ENCODE measurements at places on chromosomes 7 and 10.

DNA sequence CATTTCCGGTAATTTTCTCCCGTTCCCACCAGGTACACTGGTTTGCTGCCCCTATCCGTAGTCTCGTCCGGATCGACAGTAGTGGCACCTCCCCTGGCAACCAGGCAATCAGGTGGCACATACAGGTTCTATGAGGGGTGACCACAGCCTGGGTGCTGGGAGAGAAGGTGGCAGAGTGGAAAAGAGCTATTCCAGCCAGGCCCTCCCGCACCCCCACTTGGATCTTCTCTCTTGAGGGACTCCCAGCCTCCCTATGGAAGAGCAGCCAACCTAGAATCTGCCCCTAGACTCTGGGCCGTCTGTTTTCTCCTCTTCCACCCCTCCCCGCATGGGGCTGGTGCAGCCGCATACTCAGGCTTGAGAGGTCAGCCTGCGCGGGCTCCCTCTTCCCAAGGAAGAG, 58.6 kb downstream of the GPR26 start:
- no peak for DNase-seq

- no peak for DNase-seq
Measured at GRCh38 chr10:75208181-75208580, 2.4 kb upstream of the VDAC2 start.

- DNase-seq, result no peak
Measured at GRCh38 chr10:114810926-114811325, 10.7 kb upstream of the FHIP2A start.

GRCh38 chr10:101749047-101750016, 26.6 kb downstream of the FGF8 start:
- no peak for DNase-seq

DNA sequence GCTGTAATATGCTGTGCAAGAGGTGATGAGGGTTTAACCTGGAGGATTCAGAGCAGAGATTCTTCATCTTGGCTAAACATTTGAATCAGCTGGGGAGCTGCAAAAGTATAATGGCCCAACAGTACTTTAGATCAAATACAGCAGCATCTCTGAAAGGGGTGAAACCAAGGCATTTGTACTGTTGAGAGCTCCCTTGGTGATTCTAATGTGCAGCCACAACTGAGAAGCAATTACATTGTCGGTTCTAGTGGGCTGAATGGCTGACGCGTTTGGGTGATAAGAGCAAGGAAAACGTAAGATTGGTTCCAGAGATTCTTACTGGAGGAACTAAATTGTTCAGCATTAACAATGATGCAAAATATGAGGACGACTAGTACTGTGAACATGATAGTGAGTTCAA, 269.7 kb downstream of the AGMO start:
- DNase-seq, result no peak

DNA sequence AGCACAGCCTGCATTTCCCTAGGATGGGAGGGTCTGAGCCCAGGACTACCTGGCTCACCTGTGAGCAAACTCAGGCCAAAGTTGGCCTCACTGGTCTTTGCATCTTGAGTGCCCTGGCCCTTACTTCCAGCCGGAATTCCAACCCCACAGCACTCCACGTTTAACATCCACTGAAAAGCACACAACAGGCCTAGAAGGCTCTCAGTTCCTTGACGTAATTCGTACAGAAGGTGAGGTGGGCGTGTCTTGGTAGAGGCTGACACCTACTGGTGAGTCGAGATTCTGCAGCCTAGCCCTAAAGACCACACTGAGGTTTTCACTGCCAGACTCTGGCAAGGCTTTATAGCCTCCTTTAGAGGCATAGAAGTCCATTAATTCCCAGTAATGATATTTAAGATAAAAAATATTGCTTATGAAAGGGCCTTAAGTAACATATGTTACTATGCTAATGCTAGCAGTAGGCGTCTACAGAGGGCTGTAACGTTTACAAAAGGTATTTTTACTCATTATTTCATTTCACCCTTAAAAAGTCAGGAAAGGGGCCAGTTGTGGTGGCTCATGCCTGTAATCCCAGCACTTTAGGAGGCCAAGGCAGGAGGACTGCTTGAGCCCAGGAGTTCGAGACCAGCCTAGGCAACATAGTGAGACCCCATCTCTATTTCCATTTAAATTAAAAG, 95.8 kb downstream of the HIP1 start:
- DNase-seq, result peak; percentile 80

DNA sequence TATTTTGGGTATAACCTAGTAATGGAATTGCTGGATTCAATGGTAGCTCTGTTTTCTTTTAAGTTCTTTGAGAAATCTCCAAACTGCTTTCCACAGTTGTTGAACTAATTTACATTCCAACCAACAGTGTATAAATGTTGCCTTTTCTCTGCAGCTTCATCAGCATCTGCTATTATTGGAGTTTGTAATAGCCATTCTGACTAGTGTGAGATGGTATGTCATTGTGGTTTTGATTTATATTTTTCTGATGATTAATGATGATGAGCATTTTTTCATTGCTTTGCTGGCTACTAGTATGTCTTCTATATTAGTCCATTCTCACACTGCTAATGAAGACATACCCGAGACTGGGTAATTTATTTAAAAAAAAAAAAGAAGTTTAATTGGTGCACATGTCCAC, 248.6 kb upstream of the MAGI2 start:
- no peak for DNase-seq

DNA sequence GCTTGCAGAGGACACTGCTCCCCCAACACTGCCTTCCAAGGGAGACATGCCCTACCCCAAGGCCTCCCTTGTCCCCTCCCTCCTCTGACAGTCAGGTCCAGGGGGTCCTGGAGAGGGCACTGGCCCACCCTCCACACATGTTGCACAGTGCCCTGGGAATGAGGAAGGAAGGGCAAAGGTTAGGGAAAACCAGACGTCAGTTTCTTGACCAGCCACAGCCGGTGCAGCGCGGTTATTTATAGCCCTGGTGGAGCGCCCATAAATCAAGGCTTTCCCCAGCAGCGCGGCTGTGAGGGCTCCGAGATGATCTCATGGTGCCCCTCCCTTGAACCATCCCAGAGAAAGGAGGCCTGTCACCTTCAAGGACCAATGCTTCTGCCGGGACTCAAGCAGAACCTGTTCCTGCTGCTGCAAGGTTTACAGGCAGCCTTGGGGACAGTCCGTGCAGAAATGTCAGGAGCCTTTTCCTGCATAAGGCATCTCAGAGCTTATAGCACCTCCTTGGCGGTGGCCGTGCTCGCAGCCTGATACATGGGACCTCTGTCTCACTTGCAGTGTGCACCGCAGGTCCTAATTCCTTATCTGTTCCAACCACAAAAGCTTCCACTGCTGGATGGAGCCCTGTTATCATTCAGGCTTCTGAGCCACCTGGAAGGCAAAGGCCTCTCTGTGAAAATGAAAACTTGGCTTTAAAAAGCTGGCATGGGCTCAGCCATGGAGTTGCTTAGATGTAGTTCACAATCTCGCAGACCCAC, 127.3 kb downstream of the LHPP start:
- DNase-seq, result no peak

DNA sequence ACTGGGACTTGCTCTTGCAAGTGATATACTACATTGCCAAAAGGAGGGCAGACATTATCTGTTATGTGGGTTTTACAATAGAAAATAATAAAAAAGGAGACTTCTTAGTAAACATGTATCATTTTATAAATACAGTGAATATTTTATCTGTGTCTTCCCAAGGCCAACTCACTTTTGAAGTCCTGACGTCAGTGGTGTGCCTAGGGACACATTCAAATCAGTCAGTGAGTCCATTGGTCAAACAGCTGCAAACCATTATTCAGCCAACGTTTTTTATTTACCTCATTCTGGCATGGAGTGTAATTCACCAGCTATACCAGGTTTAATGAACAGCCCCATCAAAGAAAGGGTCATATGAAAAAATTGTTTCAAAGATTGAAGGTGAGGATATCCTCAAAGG, 263.7 kb downstream of the IPMK start:
- DNase-seq, result no peak

DNA sequence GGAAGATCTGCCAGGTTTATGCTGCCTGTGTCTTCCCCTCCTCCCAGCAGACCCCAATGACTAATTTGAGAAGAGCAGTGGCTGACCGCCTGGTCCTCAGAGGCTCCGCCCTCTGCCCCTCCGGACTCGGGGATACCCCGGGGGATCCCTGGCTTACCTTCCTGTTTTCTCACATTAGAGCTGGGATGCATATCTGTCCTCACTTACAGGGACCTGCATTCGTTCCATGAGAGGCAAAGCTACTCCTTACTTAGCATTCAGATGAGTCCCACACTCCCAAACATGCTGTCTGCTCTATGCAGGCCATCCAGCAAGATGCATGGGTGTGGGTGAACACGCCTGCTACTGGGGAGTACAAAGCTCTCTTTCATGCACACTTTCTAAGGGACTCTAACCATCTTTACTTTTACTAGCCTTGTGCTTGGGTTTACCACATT, 24.0 kb downstream of the VOPP1 start:
- DNase-seq, result no peak

- no peak for DNase-seq
Measured at GRCh38 chr10:98169379-98169778, 34.9 kb downstream of the R3HCC1L start.

GRCh38 chr7:2645274-2645868, 13.6 kb downstream of the TTYH3 start:
- DNase-seq, result peak; percentile 66

GRCh38 chr7:129609666-129610065, 1.9 kb upstream of the NRF1 start:
- no peak for DNase-seq

DNA sequence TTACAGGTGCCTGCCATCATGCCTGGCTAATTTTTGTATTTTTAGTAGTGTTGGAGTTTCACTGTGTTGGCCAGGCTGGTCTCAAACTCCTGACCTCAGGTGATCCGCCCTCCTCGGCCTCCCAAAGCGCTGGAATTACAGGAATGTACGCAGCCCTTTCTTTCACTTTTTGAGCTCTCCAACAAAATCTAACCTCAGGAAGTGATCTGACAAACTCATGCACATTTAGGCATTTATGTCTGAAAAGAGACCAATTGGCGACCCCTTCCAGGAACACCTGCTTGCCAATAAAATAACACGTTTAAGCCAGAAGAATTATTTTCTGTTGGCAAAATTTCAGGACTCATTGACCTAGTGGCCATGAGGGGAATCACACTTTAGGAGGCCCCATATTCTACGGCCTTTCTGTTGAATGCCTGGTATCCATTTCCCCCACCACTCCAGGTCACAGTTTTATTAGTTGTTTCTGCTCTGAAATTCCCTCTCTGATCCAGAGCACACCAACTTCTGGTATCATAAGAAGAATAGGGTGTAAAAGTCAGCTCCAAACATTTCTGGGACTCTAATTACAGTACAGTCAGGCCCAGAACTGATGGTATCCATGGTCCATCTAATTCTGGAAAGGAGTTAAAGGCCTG, 65.8 kb upstream of the FRMD4A start:
- DNase-seq, result no peak

DNA sequence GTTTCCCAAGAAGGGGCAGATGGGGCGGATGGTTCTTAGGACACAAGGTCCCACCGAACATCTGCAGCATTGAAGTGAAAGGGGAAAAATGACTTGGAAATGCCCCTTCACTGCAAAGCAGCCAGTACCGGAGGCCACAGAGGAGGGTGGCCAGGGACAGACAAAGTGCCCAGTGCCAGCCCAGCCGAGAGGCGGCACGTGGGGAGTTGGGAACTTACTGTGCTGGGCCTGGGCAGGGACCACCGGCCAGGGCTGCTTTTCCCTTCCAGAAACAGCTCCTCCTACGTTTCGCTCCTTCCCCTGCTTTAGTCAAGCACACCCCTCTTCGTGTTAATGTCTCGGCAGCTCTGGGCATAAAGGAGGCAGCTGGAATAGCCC, 129.2 kb downstream of the TNS3 start:
- DNase-seq, result no peak

DNA sequence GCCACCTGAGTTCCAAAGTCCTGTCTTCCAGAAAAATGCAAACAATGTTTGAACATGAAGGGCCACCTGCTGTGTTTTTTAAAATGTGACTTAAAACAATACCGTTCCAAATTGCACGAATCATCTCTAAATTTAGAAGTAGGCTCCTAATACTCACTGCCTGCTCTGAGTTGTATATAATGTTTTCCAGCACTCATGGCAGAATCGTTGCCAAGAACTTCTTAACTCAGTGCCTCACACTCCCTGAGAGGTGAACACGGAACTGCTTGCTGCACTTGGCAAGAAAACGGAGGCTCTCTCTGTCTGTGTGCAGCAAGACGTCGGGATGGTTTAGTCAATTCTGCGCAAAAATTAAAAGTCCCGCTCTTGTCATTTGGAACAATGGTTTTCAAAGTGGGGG, 757.3 kb upstream of the AUTS2 start:
- no peak for DNase-seq

- DNase-seq, result no peak
Measured at GRCh38 chr7:42550706-42551470, 313.9 kb upstream of the GLI3 start.

GRCh38 chr7:2702594-2702957, 14.6 kb downstream of the AMZ1 start:
- DNase-seq, result no peak

DNA sequence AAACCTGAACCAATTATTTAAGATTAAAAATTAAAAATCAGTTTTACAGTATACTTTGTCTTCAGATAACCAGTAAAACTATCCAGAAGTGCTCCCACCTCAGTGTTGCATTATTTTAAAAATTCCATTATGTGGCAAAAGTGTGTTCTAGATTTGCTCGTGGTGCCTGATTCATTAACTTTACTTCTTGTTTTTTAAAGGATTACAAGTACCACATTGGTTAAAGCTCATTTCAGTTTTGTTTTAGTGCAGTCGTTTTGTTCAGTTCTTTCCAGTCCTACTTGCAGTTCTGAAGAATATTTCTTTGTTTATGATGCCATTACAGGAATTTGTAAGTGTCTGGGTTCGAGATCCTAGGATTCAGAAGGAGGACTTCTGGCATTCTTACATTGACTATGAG, 69.0 kb downstream of the SNX10 start:
- DNase-seq, result no peak

GRCh38 chr10:14558025-14558424, 216.7 kb downstream of the FAM107B start:
- no peak for DNase-seq

DNA sequence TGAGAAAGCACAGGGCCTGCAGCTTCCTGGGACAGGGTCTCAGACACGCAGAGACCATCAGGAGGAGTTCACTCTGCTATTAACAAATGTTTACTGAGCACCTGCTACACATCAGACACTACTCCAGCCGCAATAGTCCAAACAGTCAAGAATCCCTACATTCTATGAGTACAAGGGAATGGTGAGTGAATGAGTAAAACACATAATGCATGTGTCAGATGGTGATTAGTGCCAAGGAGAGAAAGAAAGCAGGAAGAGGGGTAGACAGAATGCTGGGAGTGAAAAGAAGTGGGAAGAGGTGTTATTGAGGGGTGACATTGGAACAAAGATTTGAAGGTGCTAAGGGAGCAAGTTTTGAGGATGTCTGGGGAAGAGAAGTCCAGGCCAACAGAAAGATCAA, 634.2 kb upstream of the GALNT17 start:
- no peak for DNase-seq

DNA sequence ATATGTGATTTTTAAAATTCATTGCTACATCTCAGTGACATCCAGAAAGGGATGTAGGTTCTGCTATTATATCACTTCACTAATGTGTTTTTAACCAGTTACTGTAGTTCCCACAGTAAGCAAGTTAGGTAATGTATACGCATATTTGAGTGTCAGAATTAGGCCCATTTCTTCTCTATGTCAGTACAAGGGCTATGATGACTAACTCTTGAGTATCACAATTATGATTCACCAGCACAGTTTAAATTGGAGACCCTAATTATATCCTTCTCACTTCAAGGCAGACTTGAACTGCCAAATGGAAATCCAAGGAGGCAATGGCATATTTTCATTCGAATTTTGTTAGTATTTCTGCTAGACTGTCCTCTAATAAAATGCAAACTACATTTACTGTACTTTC, 23.6 kb downstream of the BZW2 start:
- no peak for DNase-seq

- no peak for DNase-seq
Measured at GRCh38 chr10:128599030-128599429, 472.8 kb upstream of the MKI67 start.
